ENCODE measurements at places on chromosomes 16 and 17.

- no peak for DNase-seq
Measured at GRCh38 chr17:54096216-54096615, 273.5 kb downstream of the KIF2B start.

- DNase-seq: no peak
Measured at GRCh38 chr17:40150276-40150675, 9.9 kb downstream of the CASC3 start.

DNA sequence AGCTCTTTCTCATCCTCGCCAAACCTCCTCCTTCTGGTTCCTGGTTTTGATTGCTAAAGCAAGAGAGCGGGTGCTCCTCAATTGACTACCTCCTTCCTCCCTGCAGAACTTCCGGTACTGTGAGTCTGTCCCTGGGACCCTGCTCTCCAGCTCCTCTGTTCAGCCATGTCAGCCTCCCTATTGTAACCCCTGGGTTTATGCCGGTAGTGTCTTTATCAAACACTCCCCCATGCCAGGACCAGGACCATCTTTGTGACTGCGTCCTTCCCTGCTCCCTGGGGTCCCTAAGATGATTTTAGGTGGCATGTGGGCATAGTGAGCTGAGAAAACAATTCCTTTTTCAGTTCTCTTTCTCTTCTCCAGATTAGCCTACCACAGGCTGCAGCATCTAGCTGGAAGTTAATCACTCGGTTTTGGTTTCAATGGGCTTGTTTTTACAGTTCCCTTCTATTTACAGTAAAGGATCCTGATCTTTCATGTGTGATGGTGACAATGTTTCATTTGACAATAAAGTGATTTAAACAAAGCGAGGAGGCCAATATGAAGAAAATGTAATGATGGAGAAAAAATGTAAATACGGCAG lies 27.7 kb upstream of the IL21R start:
- no peak for DNase-seq

GRCh38 chr17:80936723-80937122 lies 54.9 kb upstream of the CHMP6 start:
- no peak for DNase-seq

GRCh38 chr16:75342308-75342811 lies 90.9 kb upstream of the BCAR1 start:
- peak; percentile 34 for DNase-seq

- DNase-seq: peak; percentile 25
Measured at GRCh38 chr16:3514621-3515020, 13.8 kb downstream of the CLUAP1 start.

GRCh38 chr17:3972931-3973330 lies 8.7 kb upstream of the ATP2A3 start:
- no peak for DNase-seq

- no peak for DNase-seq
Measured at GRCh38 chr16:11800382-11800718, 3.3 kb upstream of the ZC3H7A start.

- DNase-seq: peak; percentile 46
Measured at GRCh38 chr16:63192980-63193379, 1156.7 kb upstream of the CDH8 start.
